Lung (tissue), 17 donors: ENCODE measurements at places on chromosomes 2 and 18. TPM values are rescaled to one million over a fixed set of nuclear protein-coding genes. Genes with fewer than 3 reads are reported as not detected.

Gene EFEMP1
- total RNA-seq, result 190 TPM

Gene HES6
- 4.4 TPM for total RNA-seq

Gene C18orf54
- total RNA-seq, result 11.6 TPM

Gene DCDC2C
- total RNA-seq, result 0.37 TPM

DNA sequence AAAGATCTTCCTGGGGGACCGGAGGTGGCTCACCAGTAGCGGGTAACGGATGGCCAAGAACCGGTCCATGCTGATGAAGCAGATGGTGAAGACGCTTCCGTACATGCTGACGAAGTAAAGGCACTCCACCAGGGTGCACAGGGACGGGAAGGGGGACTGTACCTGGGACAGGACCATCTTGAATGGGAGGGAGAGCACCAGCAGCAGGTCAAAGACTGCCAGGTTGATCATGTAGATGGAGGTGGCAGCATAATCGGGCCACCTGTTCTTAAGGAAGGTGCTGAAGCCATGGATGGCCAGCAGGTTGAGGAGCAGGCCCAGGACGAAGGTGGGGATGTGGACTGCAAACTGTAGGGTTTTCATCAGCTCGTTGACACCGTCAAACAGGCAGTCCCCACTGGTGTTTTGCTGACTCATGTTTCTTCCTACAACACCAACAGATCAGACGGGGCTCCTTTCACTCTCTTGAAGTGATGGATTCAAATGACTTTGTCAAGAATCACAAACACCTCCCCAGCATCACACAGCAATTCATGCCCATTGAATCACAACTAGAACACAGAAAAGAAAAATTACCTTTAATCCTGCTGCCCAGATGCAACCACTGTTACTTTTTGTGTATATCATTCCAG, 14.4 kb downstream of the GPR55 start:
- no peak for DNase-seq

DNA sequence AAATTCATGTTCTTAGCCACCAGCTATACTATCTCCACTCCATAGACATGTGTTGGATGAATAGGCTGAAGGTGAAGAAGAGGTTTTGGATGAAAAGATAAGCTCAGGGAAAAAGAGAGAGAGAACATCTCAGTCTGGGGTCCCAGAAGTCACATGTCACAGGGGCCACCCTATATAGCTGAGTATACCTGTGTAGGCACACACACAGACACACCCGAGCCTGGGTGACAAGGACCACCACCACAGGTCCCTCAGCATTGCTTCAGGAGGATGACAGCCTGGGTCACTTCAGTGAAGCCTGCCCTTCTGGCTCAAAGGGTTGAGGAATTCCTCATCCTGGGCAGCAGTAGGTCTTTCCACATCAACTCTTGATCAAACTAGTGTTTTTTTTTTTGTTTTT, 56.2 kb downstream of the POLR1A start:
- no peak for DNase-seq

GRCh38 chr2:207394812-207395534, 134.8 kb upstream of the CREB1 start:
- DNase-seq, result peak; percentile 12

DNA sequence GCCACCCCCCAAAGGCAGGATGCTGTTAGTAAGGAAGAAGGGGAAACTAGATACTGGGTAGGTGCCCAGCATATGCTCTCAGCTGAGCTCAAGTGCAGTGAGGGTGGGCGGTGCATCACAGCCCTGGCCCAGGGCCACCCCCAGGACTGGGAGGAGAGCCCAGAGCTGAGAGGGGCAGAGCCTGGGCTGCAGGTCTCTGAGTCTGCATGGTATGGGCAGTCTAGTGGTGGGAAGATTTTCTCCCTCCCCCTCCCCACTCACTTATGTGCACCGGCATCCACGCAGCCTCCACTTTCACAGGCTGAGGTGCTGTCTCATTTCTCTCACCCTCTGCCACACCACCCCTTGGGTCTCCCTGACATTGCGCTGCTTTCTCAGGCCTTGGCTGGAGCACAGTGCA, 48.5 kb upstream of the CAB39 start:
- DNase-seq, result peak; percentile 30

DNA sequence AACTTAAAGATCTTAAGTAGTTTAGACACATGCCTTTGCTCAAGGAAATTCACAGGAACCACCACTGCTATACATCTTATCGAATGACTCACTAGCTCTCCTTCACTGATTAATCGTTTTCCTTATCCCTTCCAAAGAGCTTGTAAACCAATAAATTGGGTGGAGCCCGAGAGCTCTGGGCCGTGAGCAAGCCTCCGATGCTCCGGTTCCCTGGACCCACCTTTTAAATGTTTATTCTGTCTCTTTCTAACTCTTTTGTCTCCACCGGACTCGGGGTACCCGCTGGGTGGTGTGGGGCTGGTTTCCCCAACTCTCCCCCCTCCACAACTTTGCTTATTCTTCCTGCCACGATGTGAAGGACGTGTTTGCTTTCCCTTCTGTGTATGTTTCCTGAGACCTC, 292.9 kb upstream of the TMEFF2 start:
- no peak for DNase-seq
